ENCODE measurements at places on chromosomes 5 and 9.

DNA sequence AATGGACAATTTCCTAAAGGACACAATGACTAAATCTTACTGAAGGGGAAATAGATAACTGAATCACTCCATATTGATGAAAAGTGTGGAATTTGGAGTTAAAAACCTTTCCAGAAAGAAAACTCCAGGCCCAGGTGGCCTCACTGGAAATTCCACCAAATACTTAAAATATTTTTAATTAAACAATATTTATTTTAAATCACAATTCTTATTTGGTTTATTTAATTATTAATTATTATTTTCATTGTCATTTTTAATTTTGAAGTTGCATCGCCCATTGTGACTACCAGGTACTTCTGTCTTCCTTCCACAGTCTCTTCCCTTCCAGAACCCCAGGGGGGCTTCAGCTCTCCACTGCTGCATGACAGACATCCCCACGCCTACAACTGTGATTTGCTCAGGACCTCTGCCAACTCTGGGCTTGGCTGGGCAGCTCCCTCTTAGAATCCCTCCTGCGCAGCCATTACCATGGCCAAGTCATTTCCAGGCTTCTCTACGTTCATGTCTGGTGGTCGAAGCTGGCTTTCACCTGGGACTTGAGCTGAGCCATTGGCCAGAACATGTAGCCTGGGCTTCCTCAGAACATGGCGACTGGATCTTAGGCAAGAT is 16.4 kb upstream of the GADD45G start:
- no peak for DNase-seq

- no peak for DNase-seq
Observed at GRCh38 chr5:160129841-160130240, 10.6 kb upstream of the PWWP2A start.

DNA sequence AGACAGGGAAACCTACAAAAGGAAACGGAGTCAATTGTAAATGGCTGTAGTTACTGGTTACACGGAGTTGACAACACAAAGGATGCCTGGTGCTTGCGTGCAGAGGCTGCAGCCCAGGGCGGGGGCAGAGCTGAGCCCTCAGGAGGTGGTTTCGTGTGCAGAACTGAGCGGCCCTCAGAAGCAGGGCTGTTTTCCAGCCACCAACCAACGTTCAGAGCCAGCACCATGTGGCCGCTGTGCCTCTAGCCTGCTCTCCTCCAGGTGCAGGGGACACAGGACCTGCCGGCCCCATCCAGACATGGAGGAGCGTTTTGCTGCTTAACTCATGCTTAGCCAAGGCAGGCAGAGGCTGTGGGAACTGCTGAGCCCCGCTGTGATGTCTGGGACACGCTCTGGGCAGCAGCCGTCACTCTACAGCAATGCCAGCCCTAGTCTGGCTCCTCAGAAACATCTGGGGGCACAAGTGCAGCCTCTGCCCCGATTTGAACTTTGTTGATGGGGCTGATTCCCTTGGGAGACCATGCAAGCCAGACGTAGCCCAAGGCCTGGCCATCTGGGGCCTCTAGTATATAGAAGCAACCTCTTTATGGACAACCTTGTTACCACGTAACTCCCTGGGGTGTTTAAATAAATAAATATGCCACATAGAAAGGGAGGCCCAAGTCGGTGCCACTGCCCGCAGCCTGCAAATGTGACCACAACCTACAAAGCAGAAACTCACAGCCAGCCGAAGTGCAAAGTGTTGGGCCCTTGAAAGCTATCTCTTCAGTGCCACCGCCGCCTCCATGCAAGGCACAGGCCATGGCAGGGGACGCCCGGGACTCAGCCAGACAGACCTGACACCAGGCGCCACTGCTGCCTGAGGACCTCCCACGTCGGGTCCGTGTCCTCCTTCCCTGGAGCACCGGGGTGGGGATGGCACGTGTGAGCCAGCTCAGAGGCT is 42.1 kb downstream of the NKD2 start:
- no peak for DNase-seq

GRCh38 chr9:7354704-7355103 is 444.9 kb downstream of the DMAC1 start:
- no peak for DNase-seq

DNA sequence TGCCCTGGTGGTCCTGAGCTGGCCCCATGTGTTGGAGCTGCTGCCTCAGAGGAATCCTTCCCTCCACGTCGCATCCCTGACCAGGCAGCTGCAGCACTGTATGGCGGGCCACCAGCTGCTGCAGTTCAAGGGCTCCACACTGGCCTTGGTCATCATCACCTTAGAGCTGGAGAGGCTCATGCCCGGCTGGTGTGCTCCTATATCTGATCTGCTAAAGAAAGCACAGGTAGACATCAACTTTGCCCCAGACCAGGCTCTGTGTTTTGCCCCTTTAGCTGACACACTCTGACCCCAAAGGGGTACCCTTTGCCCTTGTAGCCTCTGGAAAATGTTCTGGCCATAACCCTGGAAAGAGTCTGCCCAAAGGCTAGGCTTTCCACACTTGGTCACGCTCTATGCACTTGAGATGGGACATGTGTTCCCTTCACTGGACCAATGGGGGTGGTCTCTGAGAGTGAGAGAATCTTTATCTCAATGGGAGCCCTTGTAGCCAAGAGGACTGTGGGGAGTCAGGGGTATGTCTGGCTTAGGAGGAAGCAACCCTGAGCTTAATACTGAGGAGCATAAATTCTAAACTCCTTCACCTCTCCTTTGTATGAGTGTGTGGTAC is 4.8 kb downstream of the CCNI2 start:
- no peak for DNase-seq

GRCh38 chr5:69035665-69036064 is 58.1 kb upstream of the SLC30A5 start:
- no peak for DNase-seq

- no peak for DNase-seq
Observed at GRCh38 chr9:138024131-138024530, 146.5 kb downstream of the CACNA1B start.

GRCh38 chr5:92945605-92946097 is 635.4 kb downstream of the NR2F1-AS1 start:
- no peak for DNase-seq

- DNase-seq: no peak
Observed at GRCh38 chr5:3594510-3595005, 1.1 kb upstream of the IRX1 start.

GRCh38 chr5:106134549-106134948 is 1536.2 kb downstream of the EFNA5 start:
- DNase-seq: no peak

- DNase-seq: no peak
Observed at GRCh38 chr9:129569502-129570449, 51.1 kb downstream of the C9orf50 start.

DNA sequence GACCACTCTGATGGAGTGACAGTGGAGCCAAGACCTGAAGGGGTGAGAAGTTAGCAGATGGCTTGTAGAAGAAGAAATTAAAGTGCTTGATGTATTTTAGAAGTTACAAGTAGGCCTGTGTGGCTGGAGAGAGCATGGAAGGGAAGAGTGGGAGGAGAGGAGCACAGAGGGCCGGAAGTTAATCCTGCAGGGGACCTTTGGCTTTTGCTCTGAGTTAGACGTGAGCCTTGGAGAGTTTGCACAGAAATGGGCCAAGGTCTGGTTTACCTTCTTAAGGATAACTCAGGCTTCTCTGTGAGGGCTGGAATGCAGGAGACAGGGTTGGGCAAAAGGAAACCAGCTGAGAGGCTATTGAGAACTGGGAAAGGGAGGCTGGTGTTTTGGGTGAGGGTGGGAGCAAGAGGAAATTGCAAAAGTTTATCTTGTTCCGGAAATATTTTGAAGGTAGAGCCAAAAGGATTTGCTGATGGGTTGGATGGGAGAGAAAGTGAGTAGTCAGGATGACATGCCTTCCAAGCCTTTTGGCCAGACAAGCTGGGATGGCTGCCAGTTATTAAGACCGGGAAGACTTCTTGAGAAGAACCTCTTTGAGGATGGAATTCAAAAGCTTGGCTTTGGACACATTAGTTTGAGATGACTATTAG is 17.5 kb upstream of the F2RL1 start:
- no peak for DNase-seq

- DNase-seq: no peak
Observed at GRCh38 chr9:90830051-90830450, 28.4 kb downstream of the SYK start.

GRCh38 chr9:4077499-4078102 is 222.3 kb downstream of the GLIS3 start:
- DNase-seq: peak; percentile 10

- DNase-seq: no peak
Observed at GRCh38 chr9:107906074-107906473, 416.5 kb upstream of the KLF4 start.

DNA sequence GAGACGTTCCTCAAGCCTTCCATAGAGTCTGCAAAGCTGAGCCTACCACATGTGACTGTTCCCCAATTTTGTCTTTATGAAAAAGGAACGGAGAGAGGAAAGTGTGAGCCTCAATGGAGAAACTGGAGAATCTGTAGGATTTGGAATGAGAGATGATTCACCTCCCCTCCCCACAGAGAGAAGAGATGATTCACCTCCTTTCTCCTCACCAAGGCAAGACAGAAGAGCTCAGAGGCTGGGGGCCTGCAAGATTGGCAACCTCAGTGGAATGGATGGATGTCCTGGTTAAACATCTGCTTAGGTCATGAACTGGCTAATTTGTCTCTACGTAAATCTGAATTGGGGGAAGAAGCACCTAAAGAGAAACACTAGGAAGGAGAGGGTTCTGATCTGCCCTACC is 17.0 kb upstream of the MOCS2 start:
- DNase-seq: no peak

GRCh38 chr5:136409000-136409399 is 43.7 kb upstream of the TRPC7 start:
- DNase-seq: no peak

GRCh38 chr5:147095740-147096139 is 139.1 kb upstream of the STK32A start:
- DNase-seq: no peak

- no peak for DNase-seq
Observed at GRCh38 chr5:6570530-6570929, 62.3 kb downstream of the NSUN2 start.

DNA sequence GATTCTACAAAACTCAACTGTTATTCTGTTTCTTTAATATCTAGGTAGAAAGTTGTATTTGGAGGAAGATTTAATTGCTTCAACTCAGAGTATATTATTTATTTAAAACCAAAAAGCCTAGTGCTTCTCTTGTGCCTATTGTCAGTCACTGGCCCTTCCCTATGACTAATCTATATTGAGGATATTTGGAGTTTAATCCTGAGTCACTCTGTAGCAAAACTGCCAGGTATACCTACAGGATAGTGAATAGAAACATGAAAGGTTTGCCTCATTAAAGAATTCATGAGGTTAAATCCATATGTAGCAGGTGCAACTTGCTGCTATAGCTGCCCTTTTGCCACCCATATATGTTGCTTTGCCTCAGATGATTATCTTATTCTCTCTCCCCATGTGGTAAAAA is 15.1 kb downstream of the PLK2 start:
- no peak for DNase-seq

DNA sequence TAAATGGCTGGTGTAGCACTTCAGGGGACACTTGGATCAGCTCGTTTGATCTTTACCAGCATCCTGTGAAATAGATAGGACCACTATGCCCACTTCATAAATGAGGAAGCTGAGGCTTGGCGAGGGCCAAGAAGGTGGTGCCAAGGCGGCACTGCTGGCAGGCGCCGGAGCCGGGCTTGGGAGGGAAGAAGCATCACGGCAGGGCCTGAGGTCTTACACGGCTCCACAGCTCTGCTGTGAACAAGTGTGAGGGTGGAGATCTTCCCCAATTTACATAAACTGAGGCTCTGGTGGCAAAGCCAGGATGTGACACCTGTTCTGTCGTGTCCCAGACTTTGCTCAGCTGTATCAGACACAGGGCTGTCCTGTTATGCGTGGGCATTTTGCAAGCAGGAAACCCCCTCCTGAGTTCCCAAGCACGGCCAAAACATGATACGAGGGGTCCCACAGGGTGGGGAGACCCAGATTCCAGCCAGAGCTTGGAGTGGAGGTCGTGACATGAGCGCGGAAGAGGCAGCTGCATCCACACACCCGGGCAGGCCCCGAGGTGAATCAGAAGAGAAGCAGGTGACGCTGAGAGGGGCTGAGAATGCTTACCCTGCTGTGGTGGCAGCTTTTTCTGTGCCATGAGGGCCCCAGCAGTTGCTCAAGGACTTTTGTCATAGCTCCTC is 117.5 kb upstream of the BOD1 start:
- DNase-seq: no peak

GRCh38 chr5:164581889-164582288 is 1076.5 kb downstream of the MAT2B start:
- DNase-seq: no peak

- DNase-seq: no peak
Observed at GRCh38 chr9:93585259-93585658, 8.9 kb downstream of the PHF2 start.

DNA sequence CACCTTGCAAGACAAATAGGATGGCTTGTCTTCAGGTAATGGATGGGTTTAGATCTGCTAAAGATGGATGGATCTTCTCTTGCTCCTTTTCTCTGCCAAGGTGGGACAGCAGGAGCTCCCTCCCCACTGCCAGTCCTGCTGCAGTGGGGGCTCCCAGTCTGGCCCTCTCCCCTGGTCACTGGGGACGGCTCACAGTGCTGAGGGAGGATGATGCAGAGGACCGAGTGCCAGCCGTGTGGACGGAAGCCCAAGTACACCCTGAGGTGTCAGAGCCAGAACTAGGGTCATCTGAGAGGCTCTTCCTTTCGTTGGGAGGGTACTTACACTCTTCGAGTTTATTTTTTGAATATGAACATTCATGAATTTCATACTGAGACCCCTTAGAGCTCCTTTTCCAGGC is 5.7 kb downstream of the CCDC69 start:
- no peak for DNase-seq

DNA sequence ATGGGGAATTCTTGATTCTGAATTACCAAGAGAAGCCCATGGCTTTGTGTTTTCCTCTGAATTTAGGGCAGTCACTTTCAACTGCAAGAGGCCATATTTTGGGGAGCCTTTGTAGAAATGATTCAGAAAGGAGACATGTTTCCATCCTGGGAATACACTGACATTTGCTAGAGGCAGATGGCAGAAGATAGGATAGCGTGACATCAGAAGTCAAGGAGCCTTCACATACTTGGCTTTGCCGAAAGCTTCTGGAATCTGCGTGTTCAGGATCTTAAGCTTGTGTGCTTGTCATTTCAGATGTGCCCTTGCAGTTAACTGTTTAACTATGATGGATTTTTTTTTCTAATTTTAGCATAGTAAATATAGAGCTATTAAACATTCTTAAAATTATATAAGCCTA is 296.2 kb downstream of the ARHGEF28 start:
- DNase-seq: no peak

DNA sequence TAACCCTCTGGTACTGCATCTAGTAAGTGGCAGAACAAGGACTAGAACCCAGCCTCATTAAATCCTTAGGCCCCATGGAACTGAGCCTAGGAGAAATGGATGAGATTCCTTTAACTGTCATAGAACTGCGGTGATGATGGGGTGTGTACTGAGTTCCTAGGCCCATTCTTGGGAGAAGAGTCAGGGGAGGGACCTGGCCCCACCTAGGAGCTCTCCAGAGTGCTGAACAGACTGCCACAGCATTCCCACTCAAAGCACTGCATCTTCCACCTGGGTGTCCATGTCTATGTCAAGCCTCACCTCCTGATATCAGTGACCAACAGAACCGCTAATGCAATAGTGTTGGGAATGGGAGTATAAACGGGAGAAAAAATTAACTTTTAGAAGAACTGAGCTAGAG is 36.6 kb downstream of the TTLL11 start:
- no peak for DNase-seq

- peak; percentile 36 for DNase-seq
Observed at GRCh38 chr5:151770383-151771258, 1.1 kb upstream of the G3BP1 start.

GRCh38 chr9:113416149-113416721 is 5.7 kb downstream of the C9orf43 start:
- DNase-seq: no peak

Data from activated CD8-positive, alpha-beta memory T cell treated with anti-CD3 and anti-CD28 coated beads for 48 hours (primary cell).